ENCODE measurements at places on chromosomes 4 and X.

GRCh38 chr4:152640058-152640921, 39.5 kb downstream of the TMEM154 start:
- DNase-seq: peak; percentile 26

- no peak for DNase-seq
Measured at GRCh38 chr4:132384709-132385108, 764.4 kb upstream of the PCDH10 start.

DNA sequence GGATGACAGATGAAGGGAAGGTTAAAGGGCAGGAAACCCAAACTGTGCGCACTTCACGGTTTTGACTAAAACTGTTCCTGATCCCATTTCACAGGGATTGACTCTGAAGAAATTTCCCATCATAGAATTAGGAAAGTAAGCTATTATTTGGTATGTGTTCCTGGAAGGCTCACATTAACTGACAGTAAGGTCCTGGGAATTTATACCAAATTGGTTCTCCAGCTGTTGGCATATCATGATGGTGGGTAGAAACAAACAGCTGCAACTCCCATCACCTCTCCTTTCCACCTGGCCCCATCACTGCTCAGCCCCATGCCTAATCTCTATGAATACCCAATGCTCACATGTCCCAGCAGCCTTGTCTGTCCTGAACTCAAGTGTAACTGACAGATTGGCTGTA, 121.2 kb downstream of the GPC3 start:
- no peak for DNase-seq

DNA sequence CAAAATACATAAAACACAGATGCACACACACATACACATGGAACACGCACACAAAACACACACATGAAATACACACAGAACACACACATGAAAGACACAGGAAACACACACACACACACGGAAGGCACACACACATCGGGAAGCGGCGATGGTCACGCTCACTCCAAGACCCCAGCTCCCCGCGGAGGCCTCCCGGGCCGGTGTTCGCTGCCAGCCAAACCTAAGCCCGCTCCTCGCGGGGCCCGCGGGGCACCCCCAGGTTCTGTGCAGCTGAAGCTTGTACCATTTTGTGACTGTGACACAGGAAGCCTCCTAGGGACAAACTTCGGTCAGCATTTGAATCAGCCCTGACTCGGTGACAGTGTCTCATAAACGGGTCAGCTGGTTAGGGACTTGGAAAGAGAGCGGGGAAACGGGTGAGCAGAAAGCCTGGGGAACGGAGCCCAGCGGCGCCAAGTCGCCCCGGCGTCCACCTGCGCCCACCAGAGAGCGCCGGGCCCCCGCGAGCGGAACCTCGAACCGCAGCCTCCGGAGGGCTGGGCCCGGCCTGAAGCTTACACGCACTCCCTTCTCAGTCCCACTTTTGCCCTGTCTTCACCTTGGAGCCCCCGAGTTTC, 32.1 kb downstream of the F11 start:
- DNase-seq: peak; percentile 20

DNA sequence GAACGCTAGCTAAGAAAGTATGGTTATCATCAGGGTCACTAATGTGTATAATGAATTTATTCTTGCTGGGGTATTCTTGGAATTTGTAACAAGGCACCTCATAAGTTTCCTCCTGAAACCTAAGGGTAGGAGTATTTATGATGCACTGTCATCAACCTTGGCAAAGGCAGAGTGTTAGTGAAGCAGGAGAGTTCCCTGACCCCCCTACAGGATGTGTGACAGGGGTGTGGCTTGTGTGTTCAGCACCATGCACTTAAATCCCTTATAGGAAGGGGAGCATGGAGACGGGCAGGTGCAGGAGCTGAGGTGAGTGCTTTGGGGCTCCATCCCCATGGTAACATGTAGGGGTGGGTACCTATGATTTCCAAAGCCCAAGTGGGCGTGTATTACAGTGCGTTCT, 237.7 kb downstream of the GALNTL6 start:
- peak; percentile 7 for DNase-seq

DNA sequence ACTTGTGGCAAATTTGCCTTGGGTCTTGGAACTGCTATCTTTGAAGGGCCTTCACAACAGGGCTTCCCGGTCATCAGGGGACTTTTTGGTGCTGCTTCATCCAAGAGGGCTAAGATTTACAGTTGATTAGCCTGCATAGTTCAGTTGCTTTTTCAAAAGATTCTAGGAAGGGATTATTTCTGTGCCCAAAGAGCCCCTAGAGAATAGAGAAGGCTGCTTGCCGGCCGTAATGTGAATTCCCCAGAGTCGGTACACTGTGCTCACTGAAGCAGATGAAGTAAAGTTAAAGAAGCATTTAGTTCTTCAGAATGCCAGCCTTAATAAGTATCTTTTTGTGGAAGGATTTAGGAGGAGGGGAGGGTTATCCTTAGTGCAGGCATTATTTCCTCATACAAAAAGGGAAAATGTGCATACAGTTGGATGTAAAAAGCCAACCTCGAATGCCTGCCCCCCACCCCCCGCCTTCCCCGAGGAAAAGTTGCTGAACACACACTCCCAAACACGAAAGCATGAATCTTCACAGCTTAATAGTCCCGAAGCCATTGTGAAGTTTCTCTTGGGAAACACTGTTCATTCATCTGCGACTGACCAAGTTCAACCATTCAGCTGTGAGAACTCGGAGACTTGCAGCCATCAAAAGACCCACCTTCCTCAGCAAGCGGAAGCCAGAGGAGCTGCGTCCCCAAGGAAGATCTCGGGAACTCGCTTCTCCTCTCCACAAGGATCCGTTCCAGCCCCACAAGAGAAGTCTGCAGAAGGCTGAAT, 47.6 kb downstream of the ANOS1 start:
- DNase-seq: no peak

- peak; percentile 14 for DNase-seq
Measured at GRCh38 chr4:186105647-186106321, 1.3 kb downstream of the FAM149A start.

DNA sequence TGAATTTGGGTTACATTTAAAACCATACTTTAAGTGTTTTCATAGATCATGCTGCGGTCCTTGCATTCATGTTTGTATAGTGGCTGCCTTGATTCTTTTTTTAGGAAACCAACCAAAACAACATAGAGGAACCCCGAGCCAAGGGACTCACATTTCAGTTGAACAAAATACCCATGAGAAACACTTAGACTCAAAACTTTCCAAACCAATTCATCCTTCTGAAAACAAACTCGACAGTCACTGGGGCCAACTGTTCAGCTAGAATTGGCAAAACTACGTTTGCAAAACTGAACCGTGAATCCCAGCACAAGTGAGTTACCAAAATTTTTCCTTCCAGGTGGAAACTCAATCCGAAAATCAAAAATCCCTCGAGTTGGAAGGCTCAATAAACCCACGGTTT, 1.4 kb downstream of the ADGRA3 start:
- no peak for DNase-seq

DNA sequence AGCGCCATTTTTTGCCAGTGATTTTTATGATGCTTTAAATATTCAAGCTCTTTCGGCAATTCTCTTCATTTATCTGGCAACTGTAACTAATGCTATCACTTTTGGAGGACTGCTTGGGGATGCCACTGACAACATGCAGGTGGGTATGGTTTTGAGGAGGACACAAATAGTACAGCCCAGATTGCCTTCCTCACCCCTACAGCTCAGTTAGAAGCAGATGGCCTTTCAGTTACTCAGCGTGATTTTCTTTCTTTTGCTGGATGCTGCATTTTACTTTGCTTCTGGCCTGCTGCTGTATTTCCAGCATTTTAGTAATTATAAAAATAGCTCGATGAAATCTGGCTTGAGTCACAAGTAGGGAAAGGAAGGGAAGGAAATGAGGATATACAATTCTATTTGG, 114.7 kb downstream of the SLC4A4 start:
- no peak for DNase-seq

Measured in common myeloid progenitor, CD34-positive (primary cell).